ENCODE measurements at places on chromosomes 13 and 19.

- no peak for DNase-seq
Measured at GRCh38 chr13:62038214-62038613, 622.6 kb upstream of the PCDH20 start.

- DNase-seq, result no peak
Measured at GRCh38 chr13:108853031-108853430, 223.6 kb downstream of the MYO16 start.

DNA sequence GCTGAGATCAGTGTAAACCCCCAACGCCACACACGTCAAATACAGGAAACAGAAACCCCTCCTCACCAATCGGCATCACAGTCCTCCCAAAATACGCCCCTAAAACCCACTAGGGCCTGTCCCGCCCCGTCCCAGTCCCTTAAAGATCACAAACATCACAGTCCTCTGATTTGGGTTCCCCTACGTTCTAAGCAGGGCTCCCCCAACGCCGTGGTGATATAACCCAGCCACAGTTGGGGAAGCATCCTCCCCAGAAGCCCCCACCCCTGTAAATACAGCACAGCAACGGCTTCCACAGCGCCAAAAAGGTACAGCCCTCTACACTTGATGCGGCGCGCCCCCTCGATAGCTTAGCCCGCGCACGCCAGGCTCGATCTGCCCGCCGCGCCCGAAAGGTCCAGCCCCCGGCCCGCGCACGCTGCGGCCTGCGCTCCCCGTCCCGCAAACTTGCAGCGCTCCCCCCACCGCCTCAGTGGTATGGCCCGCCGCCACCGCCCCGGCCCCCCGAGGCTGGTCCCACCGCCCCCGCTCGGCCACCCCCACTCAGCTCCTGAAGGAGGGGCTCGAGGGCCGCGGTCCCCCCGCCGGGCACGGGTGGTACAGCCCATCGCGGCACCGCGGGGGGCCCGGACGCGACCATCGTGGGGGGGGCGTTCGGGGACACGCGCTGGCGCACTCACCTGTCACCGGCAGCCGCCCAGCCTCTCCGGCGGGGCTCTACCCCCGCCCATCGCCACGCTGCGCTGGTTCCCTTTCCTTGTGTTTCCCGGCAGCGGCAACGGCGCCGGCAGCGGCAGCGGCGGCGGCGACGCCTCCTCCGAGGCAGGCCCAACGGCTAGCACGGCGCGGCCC, at the start of gene AKT2:
AKT2 (minus strand) TSS at position 845 of the 852 bp plus-strand sequence. CDS start 20,078 bp downstream, outside the sequence.
- DNase-seq, result no peak

DNA sequence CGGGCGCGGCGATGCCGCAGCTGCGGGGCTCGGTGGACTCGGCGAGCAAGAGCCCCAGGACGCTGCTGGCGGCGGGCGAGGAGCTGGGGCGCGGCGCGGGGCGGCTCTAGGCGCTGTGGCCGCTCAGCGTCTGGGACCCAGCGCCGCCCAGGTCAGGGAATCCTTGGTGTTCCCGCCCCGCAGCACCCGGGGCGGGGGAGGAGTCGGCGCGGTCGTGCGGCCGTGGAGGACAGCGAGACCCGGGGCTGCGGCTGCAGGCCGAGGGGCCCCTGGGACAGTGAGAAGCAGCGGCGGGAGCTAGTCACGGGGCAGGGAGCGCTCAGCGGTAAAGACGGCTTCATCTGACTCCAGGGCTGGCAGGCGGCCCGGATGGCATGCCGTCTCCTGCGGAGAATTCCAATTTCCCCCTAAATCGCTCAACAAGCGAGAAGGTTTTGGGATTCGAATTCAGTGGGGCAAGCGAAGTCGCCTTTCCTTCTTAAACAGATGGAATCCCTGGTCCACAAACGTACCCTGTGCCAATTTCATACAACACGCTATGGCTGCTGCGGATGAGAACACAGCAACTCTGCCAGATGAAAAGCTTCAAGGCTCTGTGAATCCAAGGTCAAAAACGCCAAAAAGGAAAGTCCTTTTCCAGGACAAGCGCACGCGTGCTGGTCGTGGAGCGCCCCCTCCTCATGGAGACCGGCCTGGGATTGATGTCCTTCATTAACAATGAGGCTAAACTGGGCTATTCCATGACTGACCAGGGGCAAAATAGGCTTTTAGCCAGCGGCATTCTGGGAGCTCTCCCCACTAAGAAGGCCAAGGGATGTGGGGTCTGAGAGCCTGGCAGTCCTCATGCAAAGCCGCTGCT, 4.2 kb upstream of the ZSCAN4 start:
- DNase-seq, result peak; percentile 29

DNA sequence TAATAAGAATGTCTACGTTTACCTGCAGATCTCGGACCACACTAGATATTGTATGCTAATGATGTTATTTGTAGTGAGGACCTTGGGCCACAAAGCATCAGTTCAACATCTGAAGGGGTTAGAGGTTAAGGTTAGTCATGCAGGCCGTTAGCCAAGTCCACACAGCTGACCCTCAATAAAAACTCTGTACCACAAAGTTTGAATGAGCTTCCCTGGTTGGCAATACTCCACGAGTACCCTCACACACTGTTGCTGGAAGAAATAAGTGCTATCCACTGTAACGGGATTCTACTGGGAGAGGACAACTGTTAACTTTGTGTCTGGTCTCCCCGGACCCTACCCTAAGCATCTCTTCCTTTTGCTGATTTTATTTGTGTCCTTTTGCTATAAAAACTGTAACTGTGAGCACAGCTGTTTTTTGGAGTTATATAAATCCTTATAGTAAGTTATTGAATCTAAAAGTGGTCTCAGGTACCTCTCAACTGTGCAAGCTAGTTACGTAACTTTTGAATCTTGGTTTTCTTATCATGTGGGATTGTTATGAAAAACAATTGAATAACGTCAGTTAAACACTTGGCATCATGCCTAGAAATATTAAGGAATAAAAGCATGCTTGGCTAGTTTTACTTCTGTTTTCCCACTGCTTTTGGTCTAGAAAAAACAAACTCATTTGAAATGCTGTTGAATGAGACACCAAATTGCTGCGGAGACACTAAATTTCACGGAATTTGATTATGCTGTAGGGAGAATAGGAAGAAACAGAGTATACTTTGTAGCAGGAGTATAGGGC, 181.5 kb downstream of the DNAJC3 start:
- no peak for DNase-seq

DNA sequence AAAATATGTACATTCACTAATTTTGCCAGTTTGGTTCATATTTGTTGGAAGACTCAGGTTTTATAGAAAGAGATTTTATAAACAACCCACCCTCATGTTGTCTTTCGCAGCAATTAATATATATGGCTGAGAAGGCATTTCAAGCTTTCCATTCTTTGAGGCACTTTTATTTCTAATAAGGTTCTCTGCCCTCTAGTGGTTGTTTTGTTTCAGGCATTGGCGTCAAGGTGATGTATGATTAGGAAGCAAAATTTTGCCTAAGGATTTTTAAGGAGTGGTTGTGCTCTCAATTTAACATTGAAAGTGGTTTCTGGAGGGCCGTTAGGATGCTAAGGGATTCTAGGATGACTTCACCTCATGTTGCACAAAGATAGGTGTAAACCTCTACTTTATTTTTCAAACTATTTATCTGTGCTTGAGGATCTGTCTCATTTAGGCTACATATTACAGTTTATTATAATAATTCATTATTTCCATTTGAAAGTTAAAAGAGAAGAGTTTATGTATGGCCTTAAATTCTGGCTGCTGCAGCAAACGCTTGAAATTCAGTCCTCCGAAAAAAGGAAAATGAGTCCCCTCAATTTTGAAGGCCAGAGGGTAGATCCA, 35.9 kb downstream of the OXGR1 start:
- no peak for DNase-seq

- no peak for DNase-seq
Measured at GRCh38 chr19:44604241-44604640, 9.1 kb upstream of the IGSF23 start.

DNA sequence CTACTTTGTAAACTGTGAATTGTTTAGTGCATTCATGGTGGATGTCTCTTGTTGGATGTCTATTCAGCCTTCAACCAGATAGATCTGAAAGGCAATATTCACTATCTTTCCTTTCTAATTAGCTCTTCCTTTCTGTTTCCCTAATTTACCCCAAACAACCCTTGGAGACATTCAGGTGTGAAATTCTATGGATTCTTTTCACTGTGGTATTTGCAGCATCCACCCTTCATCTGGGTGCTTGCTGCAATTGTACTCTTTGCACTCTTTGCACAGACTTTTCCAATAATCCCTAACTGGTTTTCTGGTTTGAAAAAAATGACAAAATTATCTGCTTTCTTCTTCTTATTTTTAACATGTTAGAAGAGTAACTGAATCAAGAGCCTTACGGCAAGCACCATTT, 56.5 kb downstream of the KL start:
- no peak for DNase-seq

- DNase-seq, result no peak
Measured at GRCh38 chr13:102466610-102467190, 64.9 kb upstream of the FGF14 start.

DNA sequence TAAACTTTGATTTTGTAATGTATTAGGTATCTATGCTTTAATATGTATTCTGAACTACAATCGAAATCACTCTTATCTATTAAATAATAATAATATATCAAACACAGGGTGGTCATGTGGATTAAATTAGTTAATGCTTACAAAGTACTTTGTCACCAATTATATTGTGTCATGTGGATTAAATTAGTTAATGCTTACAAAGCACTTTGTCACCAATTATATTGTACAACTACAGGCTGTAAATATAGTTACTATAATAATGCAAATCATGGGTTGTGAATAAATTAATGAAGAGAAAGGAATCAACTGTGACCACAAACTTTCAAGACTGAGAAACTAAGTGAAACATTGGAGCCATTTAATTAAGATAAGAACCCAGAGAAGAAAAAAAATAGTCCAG, 1929.1 kb upstream of the PCDH20 start:
- DNase-seq, result no peak

- DNase-seq, result no peak
Measured at GRCh38 chr19:4754248-4754647, 30.6 kb upstream of the DPP9 start.

DNA sequence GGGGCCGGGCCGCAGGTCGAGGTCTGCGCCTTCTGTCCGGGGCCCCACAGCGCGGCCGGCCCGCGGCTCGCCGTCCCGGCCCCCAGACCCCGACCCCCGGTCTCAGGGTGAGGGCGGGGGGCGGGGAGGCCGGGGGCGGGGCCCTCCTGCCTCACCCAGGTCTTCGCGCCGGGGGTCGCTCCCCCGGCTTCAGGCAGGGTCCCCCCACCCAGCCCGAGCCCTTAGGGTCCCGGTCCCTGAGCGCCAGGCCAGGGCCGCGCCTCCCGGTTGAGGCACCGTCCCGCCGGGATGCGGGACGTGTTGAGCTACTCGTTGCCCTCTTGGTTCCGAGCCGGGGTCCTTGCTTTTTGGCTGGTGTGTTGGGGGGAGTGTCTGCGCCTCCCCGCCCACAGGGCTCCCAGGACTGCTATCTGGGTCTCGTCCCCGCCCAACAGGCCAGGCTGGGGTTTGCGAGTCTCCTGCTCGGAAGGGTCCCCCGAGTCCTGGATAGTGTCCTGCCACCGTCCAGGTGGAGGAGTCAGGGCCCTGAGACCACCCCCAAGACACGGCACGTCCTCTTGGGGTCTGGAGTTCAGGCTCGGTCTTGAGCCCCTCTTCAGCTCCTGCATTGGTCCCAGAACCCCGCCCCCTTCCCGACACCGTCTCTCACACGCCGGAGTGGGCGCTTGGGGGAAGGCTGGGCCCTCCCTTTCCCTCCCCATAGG, 452 bp downstream of the PIAS4 start:
- peak; percentile 52 for DNase-seq

DNA sequence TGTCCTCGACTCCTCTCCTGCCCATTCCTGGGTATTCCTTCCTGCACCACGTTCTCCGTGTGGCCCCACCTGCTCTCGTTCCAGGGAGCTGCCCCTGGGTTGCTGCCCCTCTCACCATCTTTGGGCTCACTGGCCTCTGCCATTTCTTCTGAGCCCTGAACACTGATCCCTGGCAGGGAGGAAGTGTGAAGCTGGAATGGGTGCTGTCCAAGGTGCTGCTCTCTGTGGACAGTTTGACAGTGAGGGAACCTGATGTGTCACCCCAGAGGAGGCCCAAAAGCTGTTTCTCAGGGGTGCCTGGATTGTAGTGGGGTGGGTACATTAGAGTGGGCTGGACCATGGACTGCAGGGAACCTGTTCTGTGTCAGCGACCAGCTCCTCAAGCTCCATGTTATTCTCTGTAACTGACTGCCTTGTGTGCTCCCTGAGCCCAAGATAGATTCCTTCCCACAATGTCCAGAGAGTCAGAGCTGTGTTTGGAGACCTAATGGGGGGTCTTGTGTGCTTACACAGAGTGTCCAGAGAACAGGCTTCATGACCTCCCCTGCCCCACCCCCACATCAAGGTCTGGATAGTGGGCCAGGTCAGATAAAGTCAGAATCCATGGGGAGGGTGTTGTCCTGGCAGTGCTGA, 7.2 kb upstream of the CEACAM8 start:
- no peak for DNase-seq

DNA sequence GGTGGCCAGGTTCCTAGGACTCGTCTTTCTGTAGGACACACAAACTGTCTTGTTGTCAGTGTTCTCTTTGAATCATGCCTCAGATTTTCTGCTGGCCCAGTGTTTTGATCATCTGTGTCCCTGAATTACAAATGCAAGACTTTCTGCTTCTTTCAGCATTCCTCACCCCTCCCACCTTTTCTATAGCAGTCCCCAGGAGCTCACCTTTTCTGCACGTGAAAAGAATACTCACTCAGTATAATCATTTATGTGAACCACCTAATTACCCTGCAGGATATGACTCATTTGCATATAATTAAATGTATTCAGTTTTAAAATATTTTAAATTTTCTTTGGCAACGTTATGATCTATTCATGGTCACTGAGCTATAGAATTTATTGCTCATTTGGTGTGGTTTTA, 389.2 kb downstream of the ITGBL1 start:
- DNase-seq, result no peak

DNA sequence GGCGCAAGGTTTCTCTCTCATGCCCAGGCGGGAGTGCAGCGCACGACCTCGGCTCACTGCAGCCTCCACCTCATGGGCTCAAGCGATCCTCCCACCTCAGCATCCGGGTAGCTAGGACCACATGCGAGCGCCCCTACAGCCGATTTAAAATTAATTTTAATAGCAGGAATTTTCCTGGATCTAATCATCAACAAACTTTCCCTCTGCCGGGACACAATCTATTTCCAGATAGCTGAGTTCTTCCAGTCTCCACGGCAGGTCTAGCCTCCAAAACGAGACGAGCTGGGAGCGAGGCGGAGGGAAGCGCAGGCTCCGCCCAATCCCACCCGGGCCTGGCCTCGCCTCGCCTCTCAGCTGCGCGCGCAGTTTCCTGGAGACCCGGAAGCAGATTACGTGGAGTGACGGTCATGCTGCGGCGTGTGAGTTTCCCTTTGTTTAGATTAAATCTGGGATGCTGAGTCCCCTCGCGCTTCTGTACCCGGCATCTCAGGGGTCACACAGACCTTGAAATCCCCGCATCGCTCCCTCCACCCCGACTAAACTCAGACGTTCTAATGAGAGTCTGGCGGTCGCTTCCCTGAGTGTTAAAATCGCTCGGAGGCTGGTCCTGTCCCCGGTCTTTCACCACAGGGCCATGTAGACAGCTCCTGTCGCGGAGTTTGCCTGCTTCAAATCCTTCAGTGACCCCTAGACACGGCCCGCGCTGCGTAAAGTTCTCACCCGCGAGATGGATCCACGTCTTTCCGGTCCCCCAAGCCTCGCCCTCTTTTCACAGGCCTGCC, at the start of gene ZNF880:
ZNF880 (plus strand) TSS at position 365 of the 782 bp plus-strand sequence; CDS start at position 408, 43 bp downstream.
- DNase-seq, result peak; percentile 94
